ENCODE measurements at places on chromosomes 7 and 10. TPM values are rescaled to one million over a fixed set of nuclear protein-coding genes. Genes with fewer than 3 reads are reported as not detected.

DNA sequence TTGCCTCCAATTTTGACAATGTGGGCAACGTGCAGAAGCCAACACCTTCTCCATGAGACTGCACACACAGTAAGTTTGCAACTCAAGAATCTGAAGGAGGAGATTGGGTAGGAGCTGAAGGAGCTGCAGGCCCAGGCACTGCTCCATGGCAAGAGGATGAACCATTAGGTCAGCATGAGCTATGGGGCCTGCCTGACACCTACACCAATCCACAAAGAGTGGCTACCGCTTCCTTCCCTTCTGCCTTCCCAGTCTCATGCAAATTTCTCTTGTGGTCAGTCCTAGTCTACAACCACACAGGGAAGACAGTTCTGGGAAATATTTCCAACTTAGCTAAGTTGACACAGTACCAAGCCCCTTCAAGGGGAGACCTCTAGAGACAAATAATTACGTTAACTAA lies 142.0 kb upstream of the ADO start:
- DNase-seq: no peak

Gene OPN1SW
- total RNA-seq: not detected

Gene FZD8
- 6.5 TPM for total RNA-seq

GRCh38 chr10:32909456-32909855 lies 48.6 kb downstream of the ITGB1 start:
- DNase-seq: no peak

DNA sequence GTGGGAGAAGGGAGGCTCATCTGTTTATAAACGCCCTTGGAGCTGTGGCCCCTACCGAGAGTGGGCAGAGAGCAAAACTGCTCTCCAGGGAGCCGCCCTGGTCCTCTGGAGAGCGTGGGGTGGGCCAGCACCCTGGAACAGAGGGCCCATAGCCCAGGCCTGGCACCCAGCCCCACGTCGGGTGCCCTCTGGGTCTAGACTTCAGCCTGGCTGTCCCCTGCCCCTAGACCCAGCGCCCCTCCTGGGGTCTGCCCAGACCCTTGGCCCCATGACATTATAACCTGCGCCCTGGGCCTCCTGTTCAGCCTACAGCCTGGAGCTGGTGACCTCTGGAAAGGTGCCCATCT lies 24.7 kb downstream of the GET4 start:
- DNase-seq: no peak

Gene HDAC9
- 17.8 TPM for total RNA-seq

GRCh38 chr10:79242620-79243152 lies 104.6 kb upstream of the PPIF start:
- DNase-seq: no peak

- no peak for DNase-seq
These were observed 50.9 kb downstream of the ADCY1 start for GRCh38 chr7:45625067-45625466.

- no peak for DNase-seq
These were observed 4.6 kb upstream of the ANKRD26 start for GRCh38 chr10:27104919-27105318.

GRCh38 chr10:49115015-49115795 lies at the start of gene VSTM4:
TSS of gene VSTM4 (minus strand) at chr10:49115522. CDS start at chr10:49115485, 37 bp downstream.
- no peak for DNase-seq

Gene CHAT
- not detected for total RNA-seq

Gene PRTFDC1
- total RNA-seq: 1.4 TPM

- DNase-seq: no peak
These were observed 9.9 kb upstream of the GSAP start for GRCh38 chr7:77426052-77426404.

Gene FRMPD2
- not detected for total RNA-seq

- no peak for DNase-seq
These were observed 79.0 kb upstream of the CELF2 start for GRCh38 chr10:10938676-10939075.

DNA sequence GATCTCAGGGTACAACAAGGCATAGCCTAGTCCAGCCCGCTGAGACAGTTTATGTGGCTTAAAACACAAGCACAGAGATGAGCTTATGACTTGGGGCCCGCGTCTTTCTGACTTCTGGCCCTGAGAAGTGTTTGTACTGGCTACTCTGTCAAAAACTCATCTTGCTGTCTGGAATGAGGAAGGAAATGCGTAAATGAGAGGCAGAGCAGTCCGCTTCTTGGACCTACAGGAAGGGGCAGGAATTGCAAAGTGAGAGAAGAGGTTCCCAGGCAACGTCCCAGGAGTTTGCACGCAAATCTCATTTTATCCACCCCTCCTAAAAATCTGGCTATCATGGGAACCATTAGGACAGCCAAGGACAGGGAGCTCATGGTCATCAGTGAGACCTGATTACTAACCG lies 5.5 kb downstream of the ANXA11 start:
- DNase-seq: no peak

GRCh38 chr7:29234438-29234837 lies 39.9 kb downstream of the CHN2 start:
- DNase-seq: no peak

GRCh38 chr7:1975179-1975578 lies 257.6 kb downstream of the MAD1L1 start:
- DNase-seq: no peak

Gene HERPUD2
- 42.6 TPM for total RNA-seq

DNA sequence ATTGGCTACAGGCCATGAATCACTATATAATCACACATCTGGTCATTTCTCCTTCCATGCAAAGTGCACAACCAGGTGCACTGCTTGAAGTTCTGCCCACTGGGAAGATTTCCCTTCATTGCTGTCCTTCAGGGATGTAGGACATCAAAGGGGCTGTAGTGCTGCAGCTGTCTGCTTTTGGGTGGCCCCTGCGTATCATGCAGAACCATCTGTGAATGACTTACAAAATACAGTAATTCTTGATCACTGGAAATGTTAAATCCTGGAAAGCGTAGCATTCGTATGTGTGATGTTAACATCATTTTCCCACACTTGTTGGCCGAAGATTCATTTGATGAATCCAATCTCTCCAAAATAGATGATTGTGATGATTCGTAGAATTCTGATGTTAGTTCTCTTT lies 22.4 kb downstream of the AKR1C3 start:
- no peak for DNase-seq

DNA sequence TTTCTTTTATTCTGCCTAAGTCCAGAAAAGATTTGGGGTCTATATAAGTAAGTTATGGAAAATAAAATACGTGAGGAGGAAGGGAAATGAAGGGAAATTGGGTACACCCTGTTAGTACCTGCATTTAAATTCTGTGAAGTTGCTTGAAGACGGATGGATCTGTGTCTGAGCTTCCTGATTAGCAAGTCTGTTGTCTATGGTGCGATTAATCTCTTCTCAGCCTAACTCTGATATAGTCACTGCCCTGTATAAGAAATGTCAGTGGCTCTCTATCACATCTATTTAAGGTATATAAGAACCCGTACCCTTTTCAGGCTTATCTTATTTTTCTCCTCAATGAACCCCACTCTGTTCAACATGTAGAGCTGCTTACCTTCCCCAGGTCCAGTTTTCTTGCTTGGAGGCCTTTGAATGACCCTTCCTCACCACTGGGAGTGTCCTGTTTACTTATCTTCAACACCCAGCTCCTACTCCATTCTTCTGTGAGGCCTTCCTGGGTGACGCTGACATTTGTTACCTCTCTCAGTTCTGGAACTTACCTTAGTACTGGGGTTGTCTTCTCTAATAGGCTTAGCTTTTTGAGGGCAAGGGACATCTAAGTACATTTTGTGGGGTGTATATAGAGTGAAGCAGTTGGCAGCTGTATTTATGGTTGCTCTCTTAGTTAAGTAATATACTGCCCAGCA lies 149.6 kb upstream of the PRPS1L1 start:
- no peak for DNase-seq

GRCh38 chr10:127824826-127825225 lies 67.9 kb downstream of the CLRN3 start:
- DNase-seq: no peak

DNA sequence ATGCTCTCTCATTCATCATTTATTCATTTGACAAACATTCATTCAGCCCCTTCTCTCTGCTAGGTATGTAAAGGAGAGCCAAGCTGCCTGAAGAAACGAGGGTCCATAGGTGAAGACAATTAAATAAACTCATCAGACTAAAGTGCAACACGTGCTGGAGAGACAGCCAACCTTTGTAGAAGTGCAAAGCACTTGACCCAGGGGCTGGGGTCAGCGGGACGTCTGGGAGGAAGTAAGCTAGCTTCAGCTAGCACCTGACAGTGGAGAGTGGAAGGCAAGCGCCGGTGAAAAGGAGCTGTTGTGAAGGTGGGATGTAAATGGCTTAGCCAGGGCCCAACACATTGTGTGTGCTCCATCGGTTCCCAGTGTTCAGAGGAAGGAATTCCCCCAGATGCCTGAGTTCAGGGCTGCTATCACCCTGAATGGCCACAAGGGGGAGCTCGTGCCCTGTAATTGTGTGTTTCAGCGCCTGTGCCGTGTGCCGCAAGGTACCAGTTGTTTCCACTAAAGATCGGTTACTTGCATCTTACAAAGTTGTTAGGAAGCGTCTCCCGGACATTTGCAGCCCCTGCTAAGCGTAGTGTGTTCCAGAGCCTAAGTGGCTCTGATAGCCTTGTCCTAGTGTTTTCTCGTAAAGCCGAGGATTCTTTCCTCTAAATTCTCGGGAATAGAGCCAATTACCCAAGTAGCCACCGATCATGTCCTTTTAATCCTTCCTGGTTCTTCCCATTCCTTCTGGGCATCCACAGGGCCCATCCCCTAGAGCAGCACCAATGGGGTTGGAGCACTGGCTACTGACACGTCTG lies 30.6 kb downstream of the TLX1 start:
- DNase-seq: peak; percentile 40

Gene ADGRA1
- total RNA-seq: not detected

Gene IL6
- 20.6 TPM for total RNA-seq

Gene LEP
- 12.3 TPM for total RNA-seq

Gene ARMC3
- total RNA-seq: not detected

DNA sequence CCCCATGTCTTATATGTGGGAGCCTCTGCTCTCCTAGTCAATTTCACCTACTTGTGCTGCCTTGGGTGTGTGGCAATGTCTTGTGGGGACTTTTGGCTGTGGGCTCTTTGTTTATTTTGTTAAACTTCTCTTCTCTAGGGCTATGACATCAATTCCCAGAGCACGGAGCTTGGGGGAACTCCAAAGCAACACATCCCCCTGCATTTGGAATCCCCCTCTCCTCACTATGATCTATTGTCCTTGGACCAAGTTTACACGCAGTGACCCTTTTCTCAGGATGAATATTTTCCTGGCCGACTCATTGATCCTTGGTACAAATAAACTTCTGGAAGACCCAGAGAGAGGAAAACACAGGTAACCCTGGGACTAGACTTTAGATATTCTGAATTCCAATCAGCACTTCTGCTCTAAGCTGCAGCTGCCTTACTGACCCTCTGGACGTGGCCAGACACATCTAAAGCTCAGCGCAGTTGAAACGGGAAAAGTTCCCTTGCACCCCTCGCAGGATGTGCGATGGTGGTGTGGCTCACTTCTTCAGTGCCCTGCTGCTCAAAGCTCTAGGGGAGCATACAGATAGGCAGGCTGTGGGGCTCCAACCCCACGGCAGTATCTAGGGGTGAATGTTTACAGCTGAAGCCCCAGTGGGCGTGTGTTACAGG lies 110.8 kb downstream of the TMEM178B start:
- no peak for DNase-seq

GRCh38 chr10:43125881-43126731 lies 12.1 kb upstream of the CSGALNACT2 start:
- DNase-seq: no peak

Gene NPTX2
- total RNA-seq: 11.3 TPM

Gene VTI1A
- total RNA-seq: 43.5 TPM

DNA sequence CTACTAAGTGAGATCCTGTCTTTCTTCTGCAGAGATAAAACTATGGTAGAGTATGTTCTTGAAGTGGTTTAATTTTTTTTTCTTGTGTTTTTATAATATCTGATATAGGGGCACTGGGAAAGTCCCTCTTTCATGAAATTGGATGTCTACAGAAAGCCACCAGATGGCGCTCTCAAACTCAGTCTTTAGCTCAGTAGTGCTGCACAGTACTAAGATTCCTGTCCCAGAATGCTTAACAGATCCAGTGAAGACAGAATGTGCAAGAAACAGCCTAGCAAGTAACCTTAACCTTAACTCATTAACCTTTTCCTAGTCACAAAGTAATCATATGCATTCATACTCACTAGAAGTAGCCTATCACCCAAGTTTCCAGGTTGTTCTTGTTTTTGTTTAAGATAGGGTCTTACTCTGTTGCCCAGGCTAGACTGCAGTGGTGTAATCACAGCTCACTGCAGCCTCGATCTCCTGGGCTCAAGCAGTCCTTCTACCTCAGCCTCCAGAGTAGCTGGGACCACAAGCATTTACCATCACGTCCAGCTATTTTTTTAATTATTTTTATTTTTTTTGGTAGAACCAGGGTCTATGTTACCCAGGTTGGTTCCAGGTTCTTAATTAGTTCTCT lies 56.7 kb downstream of the IDE start:
- DNase-seq: peak; percentile 51

GRCh38 chr7:155357573-155358041 lies 59.9 kb downstream of the INSIG1 start:
- DNase-seq: no peak

DNA sequence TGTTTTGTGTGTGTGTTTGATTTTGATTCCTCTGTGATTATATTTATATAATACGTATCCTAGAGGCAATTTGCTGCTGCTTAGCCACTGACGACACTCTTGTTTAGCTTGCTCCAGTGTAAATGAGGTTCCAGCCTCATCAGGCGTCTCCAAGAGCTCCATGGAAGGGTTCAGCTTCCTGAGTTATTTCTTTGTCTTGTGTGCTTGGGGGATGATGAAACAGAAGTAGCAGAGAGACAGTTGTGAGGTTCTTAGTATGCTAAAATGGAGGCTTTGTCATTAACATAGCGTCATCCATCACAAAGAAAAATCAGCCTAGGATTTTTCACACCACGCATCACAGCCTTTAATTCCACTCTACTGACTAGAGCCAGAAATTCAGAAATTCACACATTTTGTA lies 85.1 kb downstream of the KLF6 start:
- no peak for DNase-seq

Gene SH2D4B
- not detected for total RNA-seq

DNA sequence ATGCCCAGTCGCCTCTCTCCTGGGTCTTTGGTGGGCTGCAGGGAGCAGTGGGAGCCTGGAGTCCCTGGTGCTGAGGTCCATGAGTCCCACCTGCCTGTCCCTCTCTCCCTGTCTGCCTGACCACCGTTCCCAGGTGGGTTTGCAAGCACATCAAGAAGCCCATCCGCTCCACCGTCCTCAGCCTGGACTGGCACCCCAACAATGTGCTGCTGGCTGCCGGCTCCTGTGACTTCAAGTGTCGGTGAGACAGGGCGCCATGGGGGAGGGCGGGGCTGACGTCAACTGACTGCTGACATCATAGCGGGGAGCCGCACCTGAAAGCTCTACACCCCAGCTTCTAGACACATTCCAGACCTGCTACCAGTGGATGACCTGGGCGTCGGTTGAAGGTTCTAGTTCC lies 15.2 kb downstream of the ARPC1B start:
- DNase-seq: no peak

All from omental fat pad (tissue), 4 donors.